Activated T-cell treated with anti-CD3 and anti-CD28 coated beads for 24 hours (primary cell): ENCODE measurements at places on chromosomes 12 and 14.

- DNase-seq, result no peak
Observed at GRCh38 chr14:54362759-54363437, 33.9 kb upstream of the CDKN3 start.

GRCh38 chr12:131909752-131910219 is 15.4 kb downstream of the ULK1 start:
- DNase-seq, result no peak

DNA sequence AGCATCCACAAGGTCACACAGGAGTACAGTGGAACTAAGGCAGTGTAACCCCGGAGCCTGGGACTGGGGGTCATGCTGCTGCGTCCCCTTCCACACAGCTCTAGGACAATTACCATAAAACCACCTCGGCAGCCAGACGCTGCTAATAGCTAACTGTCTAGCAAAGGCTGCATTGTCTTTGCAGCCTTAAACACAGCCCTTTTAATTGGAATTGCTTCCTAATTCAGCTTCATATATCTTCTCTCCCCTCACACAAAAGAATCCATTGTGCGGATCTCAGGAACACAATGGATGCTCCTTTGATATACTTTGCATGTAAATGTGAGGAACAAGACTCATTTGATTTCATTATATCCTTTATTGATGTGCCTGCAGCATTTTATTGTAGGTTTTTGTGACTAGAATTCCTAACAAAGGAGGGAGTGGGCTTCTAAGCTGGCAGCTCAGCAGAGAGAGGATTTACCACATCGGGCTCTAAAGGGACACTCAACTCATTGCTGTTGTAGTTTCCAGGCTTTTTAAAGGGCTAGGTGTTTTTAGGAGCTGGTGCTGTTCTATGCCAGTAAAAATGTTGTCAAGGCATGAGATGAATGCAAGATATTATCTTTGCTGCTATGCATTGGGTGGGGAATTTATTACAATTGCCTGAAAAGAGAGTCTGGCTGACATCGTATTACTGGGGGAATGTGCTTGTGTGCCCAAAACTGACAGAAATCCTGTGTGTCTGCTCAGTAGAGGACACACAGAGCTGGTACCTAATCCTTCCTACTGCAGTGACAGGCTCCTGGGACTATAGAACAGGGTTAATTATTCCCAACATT is 30.4 kb upstream of the DACT1 start:
- DNase-seq, result no peak

DNA sequence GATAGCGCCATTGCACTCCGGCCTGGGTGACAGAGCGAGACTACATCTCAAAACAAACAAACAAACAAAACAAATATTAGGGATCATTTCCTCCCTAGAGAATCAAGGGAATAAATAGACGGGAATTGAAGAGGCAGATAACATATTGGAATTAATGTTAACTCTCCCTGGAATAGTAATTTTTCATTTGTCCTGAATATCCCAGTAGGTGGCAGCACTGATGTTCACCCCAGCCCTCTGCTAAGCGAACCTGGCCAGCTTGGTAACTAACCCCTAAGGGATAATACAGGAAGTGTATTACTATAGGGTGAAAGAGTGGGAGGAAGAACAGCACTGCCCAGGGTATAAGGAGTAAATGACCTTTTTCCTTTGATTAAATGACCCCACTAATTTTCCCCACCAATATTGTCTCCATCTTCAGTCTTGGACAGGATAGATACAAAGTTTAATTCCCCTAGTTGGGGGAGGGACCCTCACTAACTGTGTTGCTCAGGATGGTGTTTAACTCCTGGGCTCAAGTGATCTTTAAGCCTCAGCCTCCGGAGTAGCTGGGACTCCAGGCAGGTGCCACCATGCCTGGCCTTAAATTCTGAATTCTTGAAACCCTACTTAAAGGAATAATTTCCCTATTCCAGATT is 40.5 kb downstream of the SLC2A14 start:
- no peak for DNase-seq

DNA sequence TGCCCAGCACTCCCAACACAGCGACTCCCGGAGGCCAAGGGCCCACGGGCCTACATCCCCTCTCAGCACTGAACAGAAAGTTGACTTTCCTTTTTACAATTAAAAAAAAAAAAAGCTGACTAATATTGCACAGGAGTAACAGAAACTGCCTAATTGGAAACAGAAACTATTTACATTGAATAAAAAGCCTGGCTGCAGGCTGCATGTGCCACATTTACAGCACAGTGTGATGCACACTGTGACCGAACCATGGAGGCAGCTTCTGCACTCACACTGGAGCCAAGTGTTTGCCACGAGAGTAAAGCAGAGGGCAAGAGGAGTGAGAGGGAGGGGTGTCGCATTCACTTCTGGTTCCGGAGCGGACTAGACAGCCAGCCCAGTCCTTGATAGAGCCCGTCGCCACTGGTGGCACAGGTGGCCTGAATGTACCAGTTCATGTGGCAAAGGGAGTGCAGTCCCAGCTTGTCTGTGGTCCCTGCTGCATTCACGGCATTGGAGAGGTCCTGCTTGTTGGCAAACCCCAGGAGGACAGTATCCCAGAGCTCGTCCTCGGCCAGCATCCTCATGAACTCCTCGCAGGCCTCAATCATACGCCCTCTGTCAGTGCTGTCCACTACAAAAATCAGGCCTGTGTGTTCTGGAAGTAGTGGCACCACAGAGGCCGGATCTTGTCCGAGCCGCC is 59.2 kb downstream of the SPPL3 start:
- no peak for DNase-seq

DNA sequence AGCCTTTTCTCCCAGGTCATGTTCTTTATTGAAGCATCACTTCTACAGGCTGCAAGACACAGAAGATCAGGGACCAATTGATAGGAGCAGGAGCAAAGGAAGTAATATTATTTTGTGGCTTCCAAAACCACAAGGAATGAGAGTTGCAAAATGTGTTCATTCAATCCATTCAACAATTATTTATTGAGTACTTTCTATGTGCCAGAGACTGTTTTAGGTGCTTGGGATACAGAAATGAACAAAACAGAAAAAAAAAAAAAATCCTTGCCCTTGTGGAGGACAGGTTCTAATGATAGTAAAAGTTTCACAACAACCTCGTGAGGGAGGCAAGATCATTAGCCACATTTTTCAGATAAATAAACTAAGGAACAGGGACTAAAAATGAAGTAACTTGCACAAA is 20.1 kb upstream of the DACT1 start:
- no peak for DNase-seq

GRCh38 chr12:54159140-54159539 is 29.6 kb downstream of the SMUG1 start:
- peak; percentile 6 for DNase-seq

- DNase-seq, result no peak
Observed at GRCh38 chr14:104444159-104445030, 135.2 kb upstream of the C14orf180 start.

DNA sequence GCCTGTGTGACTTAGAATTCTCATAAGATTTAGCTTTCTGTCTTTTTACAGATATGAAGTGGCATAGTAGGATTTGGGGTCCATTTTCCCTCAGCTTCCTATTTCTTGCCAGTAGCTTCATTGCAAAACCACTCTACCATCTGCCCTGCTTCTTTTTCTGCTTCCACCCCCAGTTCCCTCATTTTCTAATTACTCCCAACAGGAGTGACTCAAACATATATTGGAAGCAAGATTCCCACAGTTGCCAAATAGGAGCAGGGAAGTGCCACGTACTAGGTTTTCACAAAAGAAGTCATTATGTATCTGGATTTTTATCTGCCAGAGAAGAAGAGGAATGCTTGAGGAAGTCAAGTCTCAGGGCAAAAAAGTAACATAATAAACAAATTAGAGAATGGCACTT is 64.1 kb downstream of the ANO4 start:
- no peak for DNase-seq

GRCh38 chr12:62328296-62328921 is 68.2 kb downstream of the USP15 start:
- no peak for DNase-seq

DNA sequence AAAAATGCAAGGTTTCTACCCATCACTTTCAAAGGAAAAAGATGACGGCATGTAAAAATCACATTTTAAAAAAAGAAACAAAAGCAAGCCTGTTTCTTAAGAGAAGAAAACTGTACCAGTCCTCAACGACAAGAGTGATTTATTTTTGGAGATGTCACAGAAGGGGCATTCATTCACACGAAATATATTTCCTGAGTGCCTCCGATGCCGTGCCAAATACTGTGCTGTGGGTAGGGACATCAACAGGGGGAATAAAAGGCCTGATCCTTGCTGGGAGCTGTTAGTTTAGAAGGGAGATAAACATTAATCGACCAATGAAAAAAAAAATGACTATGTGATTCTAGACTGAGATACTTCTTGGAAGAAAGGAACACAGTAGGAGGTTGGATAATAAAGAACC is 297.5 kb upstream of the SOX5 start:
- no peak for DNase-seq

DNA sequence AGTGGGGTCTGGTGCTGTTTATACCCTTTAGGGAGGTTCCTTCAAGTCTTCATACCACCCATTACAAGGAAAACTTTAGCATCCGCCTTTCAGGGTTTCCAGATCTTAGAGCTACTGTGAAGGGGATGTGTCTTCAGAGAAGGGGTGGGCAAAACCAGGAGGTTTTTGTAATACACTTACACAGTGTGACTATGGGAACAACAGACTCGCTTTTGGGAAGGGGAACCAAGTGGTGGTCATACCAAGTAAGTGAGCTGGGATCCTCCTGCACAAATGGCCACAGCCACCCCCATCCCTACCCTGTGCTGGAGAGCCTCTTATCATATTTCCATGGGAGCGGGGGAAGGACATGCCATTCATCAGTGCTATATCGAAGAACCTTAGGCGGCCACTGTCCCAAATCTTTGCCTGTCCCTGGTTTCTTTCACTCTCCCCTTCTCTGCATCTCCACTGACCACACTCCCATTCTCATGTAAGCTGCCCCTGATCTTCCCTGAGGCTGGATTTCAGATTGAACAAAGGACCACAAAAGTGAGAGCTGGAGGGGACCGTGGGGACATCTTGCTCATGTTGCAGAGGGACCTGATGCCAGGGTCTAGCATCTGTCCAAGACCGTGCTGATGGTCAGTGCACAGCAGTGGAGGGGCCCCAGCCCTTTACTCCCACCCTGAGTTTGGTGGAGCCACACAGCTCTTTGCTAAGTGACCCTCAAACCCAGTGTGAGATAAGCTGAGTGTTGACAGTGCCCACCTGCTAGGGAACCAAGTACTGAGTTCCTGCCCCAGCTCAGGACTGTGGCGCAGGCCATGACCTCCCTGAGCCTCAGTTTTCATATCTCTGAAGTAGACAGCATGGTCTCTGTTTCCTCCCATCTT is 51.4 kb downstream of the DAD1 start:
- no peak for DNase-seq

- no peak for DNase-seq
Observed at GRCh38 chr12:5452569-5452968, 20.7 kb downstream of the NTF3 start.

- no peak for DNase-seq
Observed at GRCh38 chr12:86264451-86265328, 8.5 kb upstream of the MGAT4C start.

- no peak for DNase-seq
Observed at GRCh38 chr12:41188841-41189394, 798 bp downstream of the PDZRN4 start.

GRCh38 chr12:102921240-102921639 is 4.2 kb upstream of the PAH start:
- no peak for DNase-seq

GRCh38 chr12:72033991-72034390 is 95.3 kb downstream of the TPH2 start:
- DNase-seq, result no peak

GRCh38 chr12:52649066-52649465 is 2.9 kb downstream of the KRT2 start:
- no peak for DNase-seq

DNA sequence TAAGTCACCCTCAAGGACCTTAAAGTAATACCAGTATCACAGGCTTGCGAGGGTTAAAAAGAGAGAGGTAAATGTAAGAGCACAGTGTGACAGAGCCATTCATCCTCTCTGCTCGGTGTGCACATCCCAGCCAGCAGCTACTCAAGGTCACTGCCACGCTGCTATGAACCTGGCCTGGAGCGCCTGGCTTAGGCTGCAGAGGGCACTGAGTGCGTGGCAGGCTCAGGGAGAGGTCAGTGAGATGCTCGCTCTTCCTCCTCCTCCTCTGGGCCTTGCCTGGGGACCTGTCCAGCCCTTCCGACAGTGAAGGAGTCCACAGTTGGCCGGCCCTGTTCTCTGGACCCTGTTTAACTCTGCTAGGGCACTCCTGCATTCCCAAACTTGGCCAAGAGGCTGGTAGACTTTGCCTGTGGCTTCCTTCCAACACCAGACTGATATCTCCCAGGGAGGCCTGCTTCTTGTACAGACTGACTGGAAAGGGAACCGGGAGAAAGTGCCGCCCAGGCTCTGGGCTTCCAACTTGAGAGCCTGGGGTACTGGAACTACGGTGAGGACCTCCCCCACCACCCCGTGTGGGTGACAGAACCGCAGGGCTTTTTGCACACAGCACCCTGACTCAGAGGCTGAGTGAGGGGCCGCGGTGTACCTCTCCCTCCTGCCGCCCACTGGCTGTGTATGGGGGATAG is 62.6 kb upstream of the CORO1C start:
- no peak for DNase-seq

GRCh38 chr14:59359431-59360124 is 105.6 kb downstream of the GPR135 start:
- no peak for DNase-seq

GRCh38 chr14:58299401-58300330 is 1.3 kb downstream of the ARID4A start:
- DNase-seq, result no peak

DNA sequence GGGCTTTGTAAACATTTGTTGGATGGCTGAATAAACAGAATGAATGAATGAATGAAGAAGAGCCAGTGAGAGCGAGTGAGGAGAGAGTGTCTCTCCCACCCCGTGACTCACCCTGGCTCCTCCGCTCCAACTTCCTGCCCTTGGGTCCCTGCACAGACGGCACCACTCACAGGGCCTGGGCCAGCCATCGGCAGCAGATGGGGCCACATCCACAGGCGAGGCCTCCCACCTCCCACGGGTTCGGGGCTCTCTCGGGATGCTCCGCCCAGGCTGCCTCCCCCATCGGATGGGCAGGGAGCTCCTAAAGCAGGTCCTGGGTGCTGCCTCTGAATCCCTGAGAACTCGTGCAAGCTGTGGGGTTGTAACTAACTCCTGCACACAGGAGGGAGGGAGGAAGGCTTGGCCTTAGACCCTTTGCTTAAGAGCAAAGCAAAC is 41.3 kb downstream of the CCNK start:
- DNase-seq, result no peak

DNA sequence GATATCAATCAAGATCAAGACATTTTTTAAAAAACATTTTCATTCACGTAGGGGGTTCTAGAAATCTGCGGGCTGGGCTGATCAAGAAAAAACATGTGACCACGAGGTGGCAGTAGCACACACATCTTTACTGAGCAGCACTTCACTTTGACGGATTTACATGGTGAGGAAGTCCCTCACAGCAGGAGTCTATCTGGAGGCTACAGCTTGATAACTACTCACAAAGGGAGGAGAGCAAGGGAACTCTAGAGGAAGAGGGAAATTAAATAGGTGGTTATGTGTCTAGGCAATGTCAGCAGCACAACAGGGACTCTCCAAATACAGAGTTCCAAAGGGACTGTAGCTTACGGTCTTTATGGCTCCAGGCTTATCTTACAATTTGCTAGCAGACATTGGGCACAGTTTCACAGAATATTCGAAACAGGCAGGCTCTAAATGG is 248.1 kb downstream of the DPY19L2 start:
- DNase-seq, result no peak
